ENCODE measurements at places on chromosomes 7 and 10.

- peak; percentile 11 for DNase-seq
Observed at GRCh38 chr7:84841809-84842208, 345.0 kb downstream of the SEMA3D start.

GRCh38 chr7:3300221-3300650 is 816 bp upstream of the SDK1 start:
- DNase-seq, result no peak

DNA sequence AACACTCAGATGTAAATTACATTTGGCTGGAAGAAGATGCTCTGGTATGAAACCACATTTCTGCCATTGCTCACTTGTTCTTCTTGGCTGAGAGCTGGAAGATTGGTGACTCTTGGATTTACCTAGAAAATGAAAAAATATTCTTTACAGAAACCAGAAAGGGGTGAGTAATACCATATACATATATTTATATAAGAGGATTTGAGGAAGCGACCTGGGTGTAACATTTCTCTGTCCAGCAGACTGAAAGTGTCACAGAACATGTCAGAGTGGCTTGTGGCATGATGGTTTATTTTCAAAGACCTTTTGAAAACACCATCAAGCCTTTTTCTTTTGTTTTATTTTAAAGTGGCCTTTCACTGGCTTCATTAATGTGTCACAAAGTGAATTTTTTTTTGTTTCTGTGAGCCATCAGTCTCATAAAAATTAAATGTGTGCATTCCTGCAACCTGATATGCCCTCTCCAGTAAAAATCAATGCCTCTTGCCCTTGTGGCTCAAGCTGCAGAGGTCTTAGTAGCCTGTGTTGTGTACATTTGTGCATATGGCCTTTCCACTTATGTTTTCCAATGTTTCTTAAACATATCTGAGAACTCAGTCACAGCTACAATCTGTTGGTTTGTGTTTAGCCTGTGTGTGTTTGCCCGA is 23.5 kb downstream of the CREB5 start:
- no peak for DNase-seq

DNA sequence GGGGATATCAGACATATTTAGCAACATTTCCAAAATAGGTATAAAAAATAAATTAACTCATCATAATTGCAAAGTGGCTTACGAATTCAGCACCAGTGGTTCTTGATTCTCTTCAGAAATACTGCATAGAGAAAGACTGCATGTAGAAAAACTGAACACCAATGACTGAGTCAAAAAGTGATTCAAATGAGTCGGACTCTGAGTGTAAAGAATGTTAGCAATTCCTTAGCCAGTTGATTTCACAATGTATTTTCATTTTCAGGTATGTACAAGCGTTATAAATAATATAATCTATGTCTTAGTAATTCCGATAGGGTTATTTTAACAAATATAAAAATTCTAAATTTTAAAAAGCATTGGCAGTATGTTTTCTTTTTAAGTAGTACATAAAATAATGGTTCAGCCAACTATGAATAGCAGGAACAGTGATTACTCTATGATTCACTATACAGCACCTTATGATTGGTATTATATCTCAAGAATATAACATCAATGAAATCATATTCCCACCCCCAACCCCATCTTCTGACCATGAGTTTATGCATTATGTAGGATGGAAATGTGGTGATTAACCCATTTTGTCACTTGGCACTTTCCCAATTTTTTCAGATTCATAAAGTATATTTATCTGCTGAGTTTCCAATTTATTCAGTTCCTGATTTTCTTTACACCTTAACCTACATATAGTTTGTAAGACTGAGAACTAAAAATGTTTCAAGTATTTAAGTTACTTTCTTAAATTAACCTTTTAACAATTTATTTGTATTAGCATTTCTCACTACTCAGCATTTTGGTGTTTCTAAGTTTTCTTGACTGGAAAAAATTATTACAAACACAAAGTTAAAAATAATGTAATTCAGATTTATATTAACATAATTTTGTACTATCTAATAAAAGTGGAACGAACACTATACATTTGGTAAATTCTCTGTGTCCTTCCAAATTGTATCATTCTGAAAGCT is 33.9 kb downstream of the DNAJC1 start:
- DNase-seq, result no peak

GRCh38 chr7:149850716-149851115 is 12.5 kb downstream of the ZNF862 start:
- DNase-seq, result no peak

- no peak for DNase-seq
Observed at GRCh38 chr7:30988351-30989005, 24.7 kb downstream of the GHRHR start.

GRCh38 chr7:141013345-141013715 is 1.4 kb downstream of the MRPS33 start:
- DNase-seq, result no peak
